ENCODE measurements at places on chromosomes 3 and 15. TPM values are rescaled to one million over a fixed set of nuclear protein-coding genes. Genes with fewer than 3 reads are reported as not detected.

- DNase-seq: no peak
Observed at GRCh38 chr15:52786436-52787122, 3.6 kb downstream of the ONECUT1 start.

DNA sequence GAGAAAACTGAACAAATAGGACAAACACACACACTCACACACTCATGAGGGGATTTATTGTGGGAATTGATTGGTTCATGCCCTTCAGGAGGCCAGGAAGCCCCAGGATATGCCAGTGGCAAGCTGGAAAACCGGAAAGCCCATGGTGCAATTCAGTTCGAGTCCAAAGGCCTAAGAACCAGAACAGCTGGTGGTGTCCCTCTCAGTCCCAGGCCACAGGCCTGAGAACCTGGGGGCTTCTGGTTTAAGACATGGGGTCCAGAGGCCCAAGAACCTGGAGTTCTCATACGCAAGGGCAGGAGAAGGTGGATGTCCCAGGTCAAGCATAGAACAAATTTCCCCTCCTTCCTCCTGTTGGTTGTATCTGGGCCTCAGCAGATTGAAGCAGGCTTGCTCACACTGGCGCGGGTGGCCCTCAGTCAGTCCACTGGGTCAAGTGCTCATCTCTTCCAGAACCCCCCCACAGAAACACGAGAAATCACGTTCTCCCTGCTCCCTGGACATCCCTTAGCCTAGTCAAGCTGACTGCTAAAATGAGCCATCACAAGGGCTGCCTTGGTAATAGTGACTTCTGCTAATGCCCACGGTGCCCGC is 50.1 kb upstream of the RPL32 start:
- DNase-seq: no peak

GRCh38 chr15:43135351-43135750 is 2.0 kb downstream of the TMEM62 start:
- DNase-seq: no peak

DNA sequence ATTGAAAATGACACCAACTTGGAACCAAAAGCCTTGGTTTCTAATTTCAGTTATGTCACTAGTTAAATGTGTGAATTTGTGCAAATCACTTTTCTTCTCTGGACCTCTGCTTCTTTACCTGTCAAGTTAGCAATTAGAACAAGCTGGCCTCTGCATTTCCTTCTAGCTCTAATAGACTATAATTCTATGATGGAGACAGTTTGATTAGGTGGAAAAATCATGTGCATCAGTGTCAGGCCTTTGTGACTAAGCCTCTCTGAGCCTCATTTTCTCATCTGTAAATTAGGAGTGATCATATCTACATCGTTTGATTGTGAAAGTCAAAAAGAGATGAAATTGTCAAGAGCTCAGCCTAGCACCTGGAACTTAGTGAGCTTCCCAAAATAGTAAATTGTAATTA is 712.9 kb downstream of the MECOM start:
- no peak for DNase-seq

- DNase-seq: no peak
Observed at GRCh38 chr15:39787479-39787878, 4.8 kb upstream of the FSIP1 start.

DNA sequence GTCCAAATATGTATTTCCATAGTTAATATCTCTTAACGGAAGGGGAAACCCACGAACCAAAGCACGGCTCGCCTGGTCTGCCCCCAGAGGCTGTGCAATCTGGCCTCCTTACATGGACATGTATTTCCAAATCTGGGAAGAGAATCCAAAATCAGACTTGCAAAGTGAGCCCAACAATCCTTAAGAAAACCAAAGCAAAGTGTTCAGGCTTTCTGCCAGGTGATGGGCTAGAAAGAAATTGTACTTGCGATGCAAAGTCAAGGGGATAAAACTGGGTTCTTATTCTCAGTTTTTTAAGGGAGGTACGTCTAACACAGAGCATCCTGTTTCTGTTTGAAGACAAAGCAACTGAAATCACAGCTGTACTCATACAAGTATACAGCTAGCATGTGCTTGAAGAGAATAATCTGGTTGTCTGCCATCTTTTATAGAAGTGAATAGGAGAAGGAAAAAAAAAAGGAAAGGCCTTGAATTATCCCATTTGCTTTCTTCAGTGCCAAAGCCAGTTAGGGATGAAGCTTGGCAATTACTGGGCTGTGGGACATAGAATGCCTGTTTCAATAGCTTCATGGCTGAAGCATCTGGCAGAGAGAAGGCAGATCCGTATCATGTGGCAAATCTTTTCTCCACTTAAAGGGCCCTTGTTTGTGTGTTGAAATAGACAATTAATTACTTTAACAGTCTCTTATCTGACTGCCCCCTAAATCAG is 48.4 kb downstream of the LRIG1 start:
- DNase-seq: peak; percentile 75

- no peak for DNase-seq
Observed at GRCh38 chr15:69583626-69584025, 131.0 kb downstream of the RPLP1 start.

DNA sequence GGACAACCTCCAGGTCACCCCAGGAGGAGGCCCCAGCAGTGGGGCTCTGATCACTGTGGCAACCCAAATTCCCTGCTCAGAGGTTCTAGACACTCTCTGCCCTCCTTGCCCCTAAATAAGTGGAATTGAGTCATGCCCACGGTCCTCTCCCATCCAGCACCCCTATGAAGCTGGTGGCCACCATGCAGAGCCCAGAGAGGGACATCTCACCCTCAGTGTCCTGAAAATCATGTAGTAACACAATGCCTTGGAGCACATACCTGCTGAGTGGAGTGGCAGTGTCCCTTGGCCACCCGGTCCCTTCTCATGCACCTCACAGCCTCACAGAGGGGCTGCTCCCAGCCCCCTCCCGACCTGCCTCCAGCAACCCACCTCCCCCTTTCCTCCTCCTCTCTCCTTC is 114.3 kb upstream of the MEF2A start:
- peak; percentile 30 for DNase-seq

GRCh38 chr15:89015412-89016097 is 72.7 kb upstream of the ABHD2 start:
- no peak for DNase-seq

GRCh38 chr3:81442758-81443456 is 318.5 kb downstream of the GBE1 start:
- DNase-seq: no peak

GRCh38 chr3:115099134-115099985 is 47.7 kb downstream of the ZBTB20 start:
- DNase-seq: no peak

Gene PRR20G
- not detected for total RNA-seq

Gene BFSP2
- not detected for total RNA-seq

Gene CCRL2
- 1.2 TPM for total RNA-seq

Gene MKRN3
- 0.97 TPM for total RNA-seq

Gene TM4SF1
- total RNA-seq: 124 TPM

Gene CCR9
- total RNA-seq: not detected
